ENCODE measurements at places on chromosomes 3 and 15. TPM values are rescaled to one million over a fixed set of nuclear protein-coding genes. Genes with fewer than 3 reads are reported as not detected.

Gene APOD
- 2.8 TPM for total RNA-seq

Gene RPL35A
- 692 TPM for total RNA-seq

Gene OSBPL10
- 48.2 TPM for total RNA-seq

Gene CD276
- total RNA-seq, result 47.1 TPM

Gene MME
- 388 TPM for total RNA-seq

Gene TIGIT
- total RNA-seq, result not detected

Gene ZNF106
- 65.3 TPM for total RNA-seq

Gene LRRC34
- 5.4 TPM for total RNA-seq

Gene MAP2K1
- total RNA-seq, result 60.5 TPM

Gene AADAC
- total RNA-seq, result not detected

Gene NOX5
- 0.46 TPM for total RNA-seq

Gene TMCO5A
- not detected for total RNA-seq

Gene ITIH1
- not detected for total RNA-seq

Gene SLC24A5
- not detected for total RNA-seq

Gene GABRB3
- total RNA-seq, result not detected

Gene UCN2
- total RNA-seq, result 1.8 TPM

Gene RLBP1
- total RNA-seq, result not detected

Gene SEMA3G
- not detected for total RNA-seq

Gene CCR5
- total RNA-seq, result not detected

Gene MAGEL2
- 0.38 TPM for total RNA-seq

Gene TMC3
- total RNA-seq, result not detected

Gene ADAMTS7
- 35.1 TPM for total RNA-seq

Gene LMLN
- 12.2 TPM for total RNA-seq

Gene TRH
- not detected for total RNA-seq

Gene TRIM69
- 12.0 TPM for total RNA-seq

Gene DLEC1
- total RNA-seq, result 0.13 TPM

Gene MASP1
- total RNA-seq, result not detected

Gene ZXDC
- total RNA-seq, result 14.5 TPM

Gene SYNPR
- total RNA-seq, result not detected

All from LHCN-M2 (cell line).